Right renal cortex interstitium (tissue), 3 donors: ENCODE measurements at places on chromosomes 11 and 22.

DNA sequence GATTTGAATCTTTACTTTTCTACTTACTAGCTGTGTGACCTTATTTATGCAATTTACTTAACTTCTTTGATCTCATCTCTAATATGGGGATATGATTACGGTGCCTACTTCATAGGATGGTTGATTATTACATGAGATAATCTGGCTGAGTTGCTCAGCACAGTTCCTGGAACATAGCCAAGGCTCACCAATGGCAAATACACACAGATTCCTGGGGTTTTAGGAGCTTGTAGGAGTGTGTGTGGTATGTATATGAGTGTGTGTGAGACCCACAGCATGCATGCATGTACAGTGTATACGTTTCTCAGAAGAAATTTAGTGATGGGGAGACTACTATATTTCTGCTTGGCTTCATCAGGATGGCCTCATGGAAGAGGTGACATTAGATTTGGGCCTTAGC is 256.9 kb downstream of the KIRREL3 start:
- DNase-seq = no peak

DNA sequence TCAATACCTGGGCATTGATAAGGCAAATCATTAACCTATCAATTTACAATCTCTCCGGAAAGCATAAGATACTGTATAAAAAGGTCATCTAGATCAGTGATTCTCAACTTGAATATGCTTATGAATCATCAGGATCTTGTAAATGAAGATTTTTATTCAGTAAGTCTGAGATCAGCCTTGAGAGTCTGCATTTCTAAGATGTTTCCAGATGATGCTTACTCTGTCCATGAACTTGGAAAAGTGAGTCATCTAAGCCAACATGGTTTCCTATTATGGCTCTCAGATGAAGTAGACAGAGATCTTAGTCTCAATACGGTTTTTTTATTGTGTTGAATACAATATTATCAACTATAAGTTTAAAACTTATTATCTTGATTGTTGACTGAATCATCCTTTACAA is 226.4 kb upstream of the KIRREL3 start:
- no peak for DNase-seq

DNA sequence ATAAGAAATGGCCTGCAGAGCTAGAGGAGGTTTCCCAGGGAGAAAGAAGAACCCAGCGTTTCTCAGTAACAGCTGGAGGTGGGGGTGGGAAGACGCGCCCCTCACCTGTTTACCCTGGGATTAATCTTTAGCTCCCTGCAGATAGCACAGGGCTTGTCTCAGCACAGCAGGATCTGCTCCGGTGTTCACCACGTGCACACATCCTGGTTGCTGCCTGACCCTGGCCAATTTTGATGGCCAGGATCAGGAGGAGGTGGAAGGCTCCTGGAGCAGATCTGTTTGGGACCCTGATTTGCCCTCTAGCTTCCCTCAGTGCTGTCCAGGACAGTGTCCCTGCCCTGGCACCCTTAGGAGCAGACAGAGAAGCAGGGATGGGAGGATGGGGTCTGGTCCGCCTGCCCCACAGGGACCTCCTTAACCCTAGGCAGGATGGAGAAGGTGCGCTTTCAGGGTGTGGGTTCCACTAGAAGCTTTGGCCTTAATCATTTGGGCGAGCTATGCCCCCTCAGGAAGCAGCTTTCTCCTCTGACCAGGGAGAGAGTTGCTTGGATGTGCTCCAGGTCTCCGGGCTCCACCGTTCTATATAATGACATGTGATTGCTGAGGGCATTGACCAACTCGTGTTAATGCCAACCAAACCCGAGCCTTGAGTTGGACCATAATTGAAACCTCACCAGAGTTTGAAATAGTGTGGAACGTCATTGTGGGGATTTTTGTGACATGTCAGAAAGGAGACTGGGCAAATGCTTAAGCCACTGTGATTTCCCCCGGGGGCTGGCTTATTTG is 19.3 kb downstream of the UPB1 start:
- no peak for DNase-seq

GRCh38 chr11:34356913-34357700 is 703 bp downstream of the ABTB2 start:
- DNase-seq = no peak
